ENCODE measurements at places on chromosomes 5 and 9. TPM values are rescaled to one million over a fixed set of nuclear protein-coding genes. Genes with fewer than 3 reads are reported as not detected.

Gene ARHGEF28
- total RNA-seq: 24.2 TPM

Gene FAM78A
- total RNA-seq: 0.07 TPM

Gene SPATA31D4
- total RNA-seq: not detected

Gene MLANA
- total RNA-seq: not detected

GRCh38 chr9:35067056-35067455 lies 5.4 kb downstream of the VCP start:
- DNase-seq: no peak

GRCh38 chr9:137051145-137051724 lies 2.6 kb downstream of the ENTPD2 start:
- DNase-seq: no peak

DNA sequence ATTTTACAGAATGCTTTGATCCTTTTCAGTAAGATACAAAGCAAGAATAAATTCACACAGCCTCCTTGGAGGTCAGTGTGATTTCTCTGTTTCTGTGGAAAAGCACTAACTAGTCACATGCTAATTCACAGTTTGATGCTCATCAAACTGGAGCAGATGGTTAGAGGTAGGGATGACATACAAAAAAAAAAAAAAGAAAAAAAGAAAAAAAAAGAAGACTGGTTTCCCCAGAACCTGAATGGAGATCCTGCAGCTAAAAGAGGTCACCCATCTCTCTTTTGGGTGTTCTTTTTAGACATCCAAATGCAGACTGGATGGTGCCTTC lies 123.7 kb upstream of the ANKRD55 start:
- DNase-seq: no peak

GRCh38 chr9:70477146-70477745 lies 62.8 kb upstream of the KLF9 start:
- peak; percentile 44 for DNase-seq

GRCh38 chr5:157459715-157460599 lies at the start of gene NIPAL4:
NIPAL4 (plus strand) TSS chr5:157460213; CDS start chr5:157460321, 108 bp downstream.
- no peak for DNase-seq

- DNase-seq: no peak
These were observed 70.9 kb downstream of the PKD2L2 start for GRCh38 chr5:137960141-137960540.

- DNase-seq: no peak
These were observed 163.9 kb upstream of the SH3GL2 start for GRCh38 chr9:17414986-17415385.

DNA sequence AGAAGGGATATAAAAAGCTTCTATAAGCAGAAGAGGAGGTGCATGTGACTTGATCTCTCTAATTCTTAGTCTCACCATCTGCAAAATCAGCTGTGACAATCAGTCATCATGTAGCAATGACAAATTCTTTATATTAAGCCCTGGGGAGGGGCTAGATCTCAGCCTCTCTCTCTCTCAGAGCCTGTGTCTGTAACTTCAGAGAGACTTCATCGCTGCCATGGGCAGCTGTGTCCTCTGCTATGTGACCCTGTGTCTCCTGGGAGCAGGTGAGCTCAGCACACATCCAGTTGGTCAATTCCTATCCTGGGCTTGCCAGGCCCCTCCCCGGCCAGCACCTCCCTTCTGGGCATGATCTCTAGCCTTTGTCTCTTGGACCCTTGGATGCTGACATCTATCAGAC lies 109.6 kb downstream of the ANKRD18B start:
- no peak for DNase-seq

DNA sequence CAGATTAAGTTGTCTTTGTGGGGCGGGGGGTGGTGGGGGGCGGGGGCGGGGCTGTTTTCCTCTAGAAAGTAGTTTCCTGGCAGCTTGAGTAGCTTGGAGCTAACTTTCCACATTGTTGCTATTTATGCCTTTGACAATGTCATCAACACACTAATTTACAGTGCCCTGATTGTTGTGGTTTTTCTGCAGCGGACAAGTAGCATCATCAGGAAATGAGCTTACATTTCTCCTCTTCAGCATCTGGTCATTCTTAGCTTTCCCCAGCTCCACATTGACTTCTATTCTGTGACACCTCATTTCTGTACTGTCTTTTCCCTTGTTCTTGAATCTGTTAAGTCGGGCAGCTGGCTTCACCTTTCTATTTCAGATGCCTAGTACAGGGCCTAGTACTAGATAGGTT lies 112.3 kb upstream of the RAD23B start:
- DNase-seq: no peak

Data from PC-3 (cell line).